Activated T-cell treated with anti-CD3 and anti-CD28 coated beads, Interleukin-2, amount 50 U/mL, for 72 hours (primary cell): ENCODE measurements at places on chromosomes 2 and 18.

- no peak for DNase-seq
These were observed 19.6 kb downstream of the SPATA3 start for GRCh38 chr2:231015478-231015877.

DNA sequence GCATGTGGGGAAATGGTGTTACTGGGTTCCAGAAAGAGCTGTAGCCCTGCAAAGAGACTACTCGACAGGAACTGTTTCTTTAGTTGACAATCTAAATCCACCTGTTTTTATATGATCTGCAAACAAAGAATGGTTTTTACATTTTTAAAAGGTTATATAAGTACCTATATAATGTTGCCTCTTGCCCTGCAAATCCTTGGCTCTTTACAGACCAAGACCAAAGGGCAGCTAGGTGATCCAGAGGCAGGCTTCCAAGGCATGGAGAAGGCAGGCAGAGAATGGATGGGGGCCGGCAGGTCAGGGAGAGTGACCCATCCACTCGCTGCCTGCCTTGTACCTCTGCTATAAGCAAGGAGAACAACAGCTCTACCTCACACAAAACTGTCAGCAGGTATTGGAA, 173.6 kb downstream of the ANTXR1 start:
- no peak for DNase-seq

DNA sequence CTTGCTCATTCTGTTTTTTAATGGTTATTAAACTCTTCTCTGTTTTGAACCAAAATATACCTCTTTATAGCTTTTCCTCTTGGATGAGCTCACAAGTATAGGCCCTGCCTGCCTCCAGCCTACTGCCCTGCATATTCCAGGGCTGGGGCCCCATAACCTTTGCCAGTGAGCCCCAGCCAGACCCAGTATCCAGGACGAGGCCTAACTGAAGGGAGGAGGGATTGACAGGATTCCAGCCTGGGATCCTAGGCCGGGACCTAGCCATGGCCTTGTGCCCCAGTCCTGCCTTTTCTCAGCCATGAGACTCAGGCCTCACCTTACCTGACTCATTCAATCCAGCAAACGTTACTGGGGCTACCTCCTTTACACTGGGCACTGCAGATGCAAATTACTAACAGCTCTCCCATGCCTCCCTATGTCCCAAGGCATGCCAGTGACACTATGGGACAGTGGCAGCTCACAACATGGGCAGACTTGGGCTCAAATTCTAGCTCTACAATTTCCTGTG, 159.2 kb downstream of the DDX1 start:
- DNase-seq: no peak

DNA sequence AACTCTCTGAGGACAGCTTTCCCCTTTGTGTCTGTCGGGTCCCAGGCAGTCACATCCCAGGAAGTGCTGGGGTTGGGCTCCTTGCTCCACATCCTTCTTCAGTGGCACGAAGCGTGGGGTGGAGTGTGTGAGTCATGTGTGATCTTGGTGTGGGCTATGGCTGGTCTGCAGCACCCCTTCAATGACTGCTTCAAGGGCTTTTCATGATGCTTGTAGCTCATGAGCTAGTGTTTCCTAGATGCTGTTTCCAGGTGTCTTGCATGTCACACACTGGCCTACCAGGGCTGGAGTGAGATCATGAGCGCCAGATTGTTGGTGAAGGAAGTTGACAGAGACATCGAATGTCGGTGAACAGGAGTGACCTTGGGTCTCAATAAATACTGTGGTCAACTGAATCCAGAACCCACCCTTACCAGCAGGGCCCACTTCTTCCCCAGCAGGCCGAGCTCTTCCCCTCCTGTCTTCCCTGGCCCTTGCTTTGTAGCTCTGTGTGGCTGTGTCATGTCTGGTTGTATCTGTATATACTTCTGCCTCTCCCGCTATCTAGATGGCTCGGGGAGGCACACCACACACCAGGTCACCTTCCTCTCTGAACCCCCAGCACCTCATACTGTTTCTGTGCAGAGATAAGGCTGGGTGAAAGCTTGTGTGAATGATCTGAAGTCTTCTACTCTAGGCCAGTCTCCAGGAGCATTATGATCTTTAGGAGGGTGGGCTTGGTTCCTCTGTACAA, 3.8 kb downstream of the C2orf92 start:
- DNase-seq: peak; percentile 66

DNA sequence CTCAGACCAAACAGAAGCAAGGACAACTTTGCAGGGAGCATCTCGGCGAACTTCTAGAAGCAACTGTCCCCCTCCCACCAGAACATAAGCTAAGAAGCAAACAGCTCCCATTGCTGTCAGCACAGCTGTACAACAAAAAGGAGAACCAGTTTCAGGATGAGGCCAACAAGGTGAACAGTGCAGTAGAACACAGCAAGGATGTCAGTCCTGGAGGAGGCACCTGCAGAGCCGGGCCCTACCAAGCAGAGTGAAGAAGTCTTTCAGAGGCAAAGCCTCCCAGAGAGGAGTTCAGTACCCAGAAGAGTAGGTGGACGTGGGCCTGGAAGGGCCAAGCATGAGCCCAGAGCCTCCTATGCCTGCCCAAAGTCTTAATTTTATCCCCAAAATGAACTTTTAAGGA, 1.0 kb downstream of the PASK start:
- no peak for DNase-seq

- DNase-seq: no peak
These were observed 58.0 kb downstream of the SLC40A1 start for GRCh38 chr2:189522435-189523151.

GRCh38 chr2:199973703-199974102, 18.3 kb downstream of the MAIP1 start:
- no peak for DNase-seq

GRCh38 chr2:102708847-102709559, 52.8 kb upstream of the TMEM182 start:
- no peak for DNase-seq

- DNase-seq: peak; percentile 62
These were observed 9.4 kb upstream of the PRLH start for GRCh38 chr2:237556773-237557632.

DNA sequence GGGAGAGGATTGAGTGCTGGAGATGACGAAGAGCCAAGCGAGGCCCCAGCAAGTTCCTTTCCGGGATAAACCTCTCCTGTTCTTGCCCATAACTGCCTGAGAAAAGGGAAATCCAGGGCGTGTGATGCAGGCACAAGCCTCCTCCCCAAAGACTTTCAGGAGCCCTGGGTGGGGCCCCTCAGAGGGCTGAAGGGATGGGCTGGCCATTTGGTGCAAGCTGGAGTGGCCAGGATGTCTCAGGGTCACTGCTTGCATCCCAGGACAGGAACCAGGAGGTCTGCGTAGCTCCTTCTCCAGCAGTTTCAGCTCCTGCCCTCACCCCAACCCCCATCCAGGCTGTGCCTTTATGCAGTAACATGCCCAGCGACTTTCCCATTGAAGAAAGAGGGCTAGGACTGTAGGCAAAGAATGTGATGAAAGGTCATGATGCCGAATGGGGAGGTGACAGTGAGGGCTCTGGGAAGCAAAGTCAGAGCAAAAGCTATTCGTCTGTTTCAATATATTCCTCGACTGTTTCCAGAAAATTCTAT, 80.2 kb downstream of the PXDN start:
- DNase-seq: no peak

DNA sequence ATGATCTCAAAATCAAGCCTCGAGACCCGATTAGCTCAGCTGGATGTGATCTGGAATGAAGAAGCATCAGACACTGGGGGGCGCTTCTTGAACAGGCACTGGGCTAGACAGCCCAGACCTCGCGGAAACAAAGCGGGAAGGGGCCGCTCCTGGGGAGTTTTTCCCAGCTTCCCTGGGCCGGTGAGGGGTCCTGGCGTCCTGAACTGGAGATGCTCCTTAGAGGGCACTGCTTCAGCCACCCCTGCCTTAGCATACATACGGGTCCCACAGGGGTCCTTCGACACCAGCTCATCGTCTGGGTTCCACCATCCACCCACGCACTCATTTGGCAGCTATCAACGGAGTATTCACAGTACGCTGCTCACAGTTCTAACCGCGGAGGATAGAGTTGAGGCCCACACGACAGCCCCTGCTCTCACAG, 146.7 kb downstream of the TSN start:
- DNase-seq: no peak

DNA sequence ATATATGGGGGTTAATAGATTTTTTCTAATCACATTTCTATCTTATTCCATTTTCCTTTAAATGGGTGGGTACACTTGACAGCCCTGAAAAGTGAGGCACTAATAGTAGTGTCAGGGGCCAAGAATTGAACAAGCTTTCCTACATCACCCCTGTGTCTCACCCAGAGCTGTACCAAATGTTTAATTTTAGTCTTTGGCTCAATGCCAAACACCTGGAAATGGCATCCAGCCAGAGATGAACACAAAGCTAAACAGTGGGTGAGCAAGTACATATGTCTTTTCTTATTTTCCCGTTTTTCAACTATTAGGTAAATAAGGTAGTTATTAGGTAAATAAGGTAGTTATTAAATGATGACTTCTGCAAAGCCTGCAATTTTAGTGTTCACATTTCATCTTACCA, 276.3 kb upstream of the ERBB4 start:
- DNase-seq: no peak

DNA sequence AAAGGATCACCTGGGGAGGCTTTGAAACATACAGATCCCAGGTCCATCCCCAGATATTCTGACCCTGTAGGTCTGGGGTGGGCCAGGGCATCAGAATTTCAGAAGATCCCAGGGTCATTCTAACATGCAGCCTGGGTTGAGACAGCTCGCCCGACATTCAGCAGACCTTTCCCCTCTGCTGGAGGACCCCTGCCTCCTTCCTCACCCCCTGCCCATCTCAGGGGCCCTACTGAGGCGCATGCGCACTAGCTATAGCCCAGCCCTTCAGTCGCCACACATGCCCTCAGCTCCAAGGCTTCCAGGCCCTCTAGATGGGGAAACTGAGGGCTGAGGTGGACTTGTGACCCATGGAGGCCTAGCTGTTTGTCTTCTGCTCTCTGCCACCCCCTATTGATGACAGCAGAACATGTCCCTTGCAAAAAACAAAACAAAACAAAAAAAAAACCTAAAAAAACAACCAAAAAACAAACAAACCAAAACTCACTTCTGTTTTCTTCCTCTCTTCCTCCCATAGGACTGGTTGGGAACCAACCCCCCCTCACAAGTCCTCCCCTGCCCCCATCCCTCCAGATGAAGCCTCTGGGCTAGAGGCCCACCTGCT, 91.3 kb downstream of the ZBTB7C start:
- DNase-seq: no peak

DNA sequence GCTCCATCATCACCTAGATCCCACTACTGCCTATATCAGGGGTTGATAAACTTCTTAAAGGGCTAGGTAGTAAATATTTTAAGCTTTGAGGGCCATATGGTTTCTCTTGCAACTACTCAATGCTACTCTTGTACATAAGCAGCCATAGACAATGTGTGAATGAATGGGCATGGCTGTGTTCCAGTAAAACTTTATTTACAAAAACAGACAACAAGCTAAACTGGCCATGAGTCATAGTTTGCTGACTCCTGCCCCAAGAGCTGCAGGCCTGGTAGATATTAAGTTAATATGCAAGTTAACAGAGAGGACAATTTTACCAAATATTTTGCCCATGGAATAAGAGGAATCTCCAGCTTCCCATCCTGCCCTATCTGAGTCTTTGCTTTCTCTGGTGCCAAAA, 29.8 kb upstream of the MYO3B start:
- DNase-seq: no peak

DNA sequence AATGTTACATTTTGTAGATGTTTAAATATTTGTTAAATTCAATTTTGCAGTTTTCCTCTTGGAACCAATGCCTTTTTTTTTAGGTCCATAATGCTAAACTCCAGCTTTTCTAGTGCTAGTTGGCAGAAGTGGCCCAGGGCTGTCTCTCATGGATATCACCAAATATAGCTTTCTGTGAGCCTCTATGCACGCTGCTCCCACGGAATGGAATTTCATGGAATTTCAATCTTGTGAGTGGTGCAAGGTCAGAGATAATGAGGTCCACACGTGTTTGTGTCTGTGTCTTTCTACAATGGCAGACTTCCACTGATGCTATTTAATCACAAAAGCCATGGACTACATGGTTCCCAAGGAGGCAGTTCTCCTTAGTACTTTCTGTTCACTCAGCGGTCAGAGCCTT, 191.5 kb upstream of the PARD3B start:
- DNase-seq: no peak

DNA sequence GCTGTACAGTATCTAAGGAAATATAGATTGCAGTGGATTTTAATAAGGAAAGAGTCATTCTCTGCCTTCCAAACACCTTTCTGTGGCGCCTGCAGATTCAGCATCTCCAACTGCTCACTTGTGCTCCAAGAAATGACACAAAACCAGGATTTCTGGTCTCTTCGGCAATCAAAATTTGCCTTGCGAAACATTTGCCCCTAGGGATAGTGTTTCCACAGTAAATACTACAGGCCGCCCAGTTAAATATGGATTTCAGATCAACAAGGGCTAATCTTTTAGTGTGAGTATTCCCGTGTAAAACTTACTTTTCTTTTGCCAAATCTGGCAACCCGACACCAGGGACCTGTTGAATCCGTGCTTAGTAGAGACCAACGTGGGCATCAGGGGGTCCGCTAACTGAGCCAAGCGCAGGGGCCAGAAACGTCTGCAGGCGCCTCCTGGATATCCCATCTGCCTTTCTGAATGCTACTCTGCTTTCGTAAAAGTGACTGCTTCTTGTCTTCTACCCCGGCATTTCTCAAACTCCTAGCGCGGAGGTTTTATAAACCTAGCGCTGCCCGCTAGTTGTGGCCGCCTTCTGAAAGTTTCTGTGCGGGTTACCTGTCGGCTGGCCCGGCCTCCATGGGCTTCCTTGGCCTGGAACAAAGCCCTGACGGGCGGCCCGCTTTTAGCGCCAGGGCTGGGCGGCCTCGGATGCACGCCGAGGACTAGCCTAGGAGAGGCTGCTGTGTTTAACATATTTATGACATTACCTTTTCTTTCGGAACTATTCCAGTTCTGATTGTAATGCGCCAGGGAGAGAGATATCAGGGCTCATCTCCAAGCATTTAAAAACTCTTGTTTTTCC, 2.5 kb downstream of the CYP1B1 start:
- no peak for DNase-seq

GRCh38 chr18:36377626-36378025, 80.1 kb downstream of the FHOD3 start:
- no peak for DNase-seq

- DNase-seq: peak; percentile 19
These were observed 45.6 kb downstream of the ZNF519 start for GRCh38 chr18:14086458-14087231.

GRCh38 chr2:85772841-85773491, 19.2 kb downstream of the ATOH8 start:
- DNase-seq: no peak

- DNase-seq: no peak
These were observed 9.0 kb upstream of the SCN9A start for GRCh38 chr2:166384774-166385173.

DNA sequence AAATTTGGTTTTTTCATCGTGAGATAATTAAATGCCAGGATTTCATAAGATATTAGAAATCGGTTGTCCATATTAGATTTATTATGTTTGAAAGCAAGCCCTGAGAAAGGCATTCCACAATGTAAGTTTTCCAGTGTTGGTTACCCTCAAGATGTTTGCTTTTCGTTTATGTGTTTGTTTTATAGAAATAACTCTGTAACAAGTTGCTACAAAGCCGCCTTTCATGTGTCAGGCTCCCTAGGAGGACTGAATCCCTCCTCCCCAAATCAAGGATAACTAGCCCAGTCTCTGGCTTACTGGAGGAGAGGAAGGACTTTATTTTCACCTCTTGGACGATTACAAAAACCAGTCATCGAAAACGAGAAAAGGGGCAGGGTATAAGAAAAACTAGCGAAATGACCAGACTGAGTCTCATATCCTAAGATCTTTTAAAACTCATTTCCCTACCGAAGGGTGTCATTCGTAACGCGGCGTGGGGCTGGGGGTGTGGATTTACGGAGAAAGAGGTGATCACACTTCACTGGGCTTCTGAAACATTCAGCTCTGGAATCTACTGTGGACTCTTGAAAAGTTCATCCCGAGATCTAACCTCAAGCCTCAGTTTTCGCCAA, 1.0 kb upstream of the PEX13 start:
- DNase-seq: peak; percentile 67
